Cerebellar cortex (tissue), 1 donor: ENCODE measurements at places on chromosomes 16 and 17.

DNA sequence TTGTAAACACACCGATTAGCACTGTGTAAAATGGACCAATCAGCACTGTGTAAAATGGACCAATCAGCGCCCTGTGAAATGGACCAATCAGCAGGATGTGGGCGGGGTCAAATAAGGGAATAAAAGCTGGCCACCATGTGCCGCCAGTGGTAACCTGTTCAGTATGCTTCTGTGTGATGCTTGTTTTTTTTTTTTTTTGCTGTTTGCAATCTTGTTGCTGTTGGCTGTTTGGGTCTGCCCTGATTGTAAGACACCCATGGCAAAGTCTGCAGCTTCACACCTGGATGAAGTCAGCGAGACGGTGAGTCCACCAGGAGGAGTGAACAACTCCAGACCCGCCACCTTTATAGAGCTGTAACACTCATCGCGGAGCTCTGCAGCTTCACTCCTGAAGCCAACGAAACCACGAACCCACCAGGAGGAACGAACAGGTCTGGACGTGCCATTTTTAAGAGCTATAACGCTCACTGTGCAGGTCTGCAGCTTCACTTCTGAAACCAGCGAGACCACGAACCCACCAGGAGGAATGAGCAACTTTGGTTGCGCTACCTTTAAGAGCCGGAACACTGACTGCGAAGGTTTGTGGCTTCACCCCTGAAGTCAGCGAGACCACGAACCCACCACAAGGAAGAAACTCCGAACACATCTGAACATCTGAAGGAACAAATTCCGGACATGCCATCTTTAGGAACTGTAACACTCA lies 85.0 kb upstream of the MED9 start:
- DNase-seq = no peak

DNA sequence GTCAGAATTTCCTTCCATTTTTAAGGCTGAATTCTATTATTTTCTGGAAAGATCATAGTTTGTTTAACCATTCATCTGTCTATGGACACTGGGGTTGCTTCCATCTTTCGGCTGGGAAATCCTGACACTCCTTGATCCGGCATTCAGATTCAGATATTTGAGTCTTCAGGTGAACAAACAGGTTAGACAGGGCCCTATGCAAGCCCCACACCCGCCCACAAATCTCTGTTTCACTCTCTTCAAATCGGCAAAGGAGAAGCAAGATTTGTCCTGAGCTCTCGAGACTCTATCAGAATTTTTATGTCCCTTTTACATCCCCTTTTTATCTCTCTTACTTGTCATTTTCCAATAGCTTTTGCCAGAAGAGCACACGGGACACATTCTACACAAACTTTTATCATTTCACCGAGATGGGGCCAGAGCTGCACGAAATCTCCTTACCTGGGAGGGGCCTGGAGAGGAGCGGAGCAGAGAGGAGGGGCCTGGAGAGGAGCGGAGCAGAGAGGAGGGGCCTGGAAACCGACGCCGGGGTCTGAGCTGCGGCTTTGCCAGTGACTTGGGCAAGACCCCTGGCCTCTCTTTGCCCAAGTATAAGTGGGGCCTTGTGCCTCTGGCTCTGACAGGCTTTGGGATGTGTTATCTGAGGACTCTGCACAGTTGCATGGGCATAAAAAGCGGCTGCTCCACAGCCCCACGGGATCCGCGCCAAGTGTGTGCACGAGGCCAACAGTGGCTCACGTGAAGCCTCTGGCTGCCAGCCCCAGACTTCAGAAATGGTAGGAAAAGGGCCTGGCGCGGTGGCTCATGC lies 54.3 kb upstream of the RBFOX3 start:
- peak; percentile 76 for DNase-seq

DNA sequence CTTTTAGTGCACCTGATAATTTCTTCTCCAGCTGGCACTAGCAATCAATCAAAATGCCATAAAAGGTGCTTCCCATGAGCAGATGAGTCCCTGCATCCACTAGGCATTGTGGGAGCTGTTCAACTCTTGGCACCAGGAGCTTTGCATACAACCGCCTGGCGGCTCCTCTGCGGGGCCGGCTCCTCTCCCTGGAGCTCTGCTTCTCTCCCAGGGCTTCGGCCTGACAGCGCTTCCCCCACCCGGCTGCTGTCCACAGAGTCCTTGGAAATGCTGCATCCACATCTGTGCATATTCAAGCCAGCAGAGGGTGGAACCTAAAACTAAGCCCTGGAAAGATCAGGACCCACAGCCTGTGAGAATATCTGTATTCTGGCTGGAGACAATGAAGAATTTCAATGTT lies 62.9 kb downstream of the LMF1 start:
- DNase-seq = no peak

GRCh38 chr16:75326333-75326732 lies 74.9 kb upstream of the BCAR1 start:
- no peak for DNase-seq
